Stimulated activated CD8-positive, alpha-beta memory T cell treated with anti-CD3 and anti-CD28 coated beads, Interleukin-4, amount 100 ng/mL, for 4 hours (primary cell): ENCODE measurements at places on chromosomes 11 and 22.

DNA sequence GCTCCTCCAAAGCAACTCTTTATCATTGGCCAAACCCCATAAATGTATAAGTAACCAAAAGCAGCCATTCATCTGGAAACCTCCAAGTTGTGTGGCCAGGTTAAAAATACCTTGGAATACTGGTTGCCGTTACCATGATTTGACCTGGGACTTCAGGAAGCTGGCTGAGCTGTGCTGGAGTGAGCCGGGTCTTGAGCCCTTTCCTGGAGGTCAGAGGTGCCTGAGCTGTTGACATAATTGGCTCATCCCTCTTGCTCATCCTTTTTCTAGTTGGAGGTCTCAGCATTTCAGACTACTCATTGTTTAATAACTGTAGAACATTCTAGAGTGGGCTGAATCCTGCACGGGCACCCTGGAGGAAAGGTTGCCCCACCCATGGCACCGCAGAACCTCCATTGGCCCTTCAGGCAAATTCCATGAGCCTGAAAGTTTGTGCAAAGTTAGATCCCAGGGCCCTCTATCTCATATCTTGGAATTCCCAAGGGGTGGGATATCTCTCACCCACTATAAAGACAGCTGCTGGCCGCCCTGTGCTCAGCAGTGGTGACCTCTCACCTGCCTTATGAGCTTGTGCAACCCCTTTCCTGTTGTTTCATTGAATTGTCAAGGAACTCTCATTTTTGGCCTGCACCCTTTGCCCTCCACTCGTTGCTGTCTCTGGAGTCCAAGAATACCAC is 77.0 kb downstream of the C22orf31 start:
- DNase-seq = no peak

GRCh38 chr11:102518296-102519094 is 12.1 kb downstream of the MMP7 start:
- no peak for DNase-seq

GRCh38 chr11:7595951-7596350 is 77.3 kb downstream of the CYB5R2 start:
- no peak for DNase-seq

- DNase-seq = no peak
Observed at GRCh38 chr11:26688701-26689100, 33.2 kb downstream of the SLC5A12 start.

GRCh38 chr22:36153501-36154422 is 6.8 kb downstream of the APOL3 start:
- DNase-seq = no peak

DNA sequence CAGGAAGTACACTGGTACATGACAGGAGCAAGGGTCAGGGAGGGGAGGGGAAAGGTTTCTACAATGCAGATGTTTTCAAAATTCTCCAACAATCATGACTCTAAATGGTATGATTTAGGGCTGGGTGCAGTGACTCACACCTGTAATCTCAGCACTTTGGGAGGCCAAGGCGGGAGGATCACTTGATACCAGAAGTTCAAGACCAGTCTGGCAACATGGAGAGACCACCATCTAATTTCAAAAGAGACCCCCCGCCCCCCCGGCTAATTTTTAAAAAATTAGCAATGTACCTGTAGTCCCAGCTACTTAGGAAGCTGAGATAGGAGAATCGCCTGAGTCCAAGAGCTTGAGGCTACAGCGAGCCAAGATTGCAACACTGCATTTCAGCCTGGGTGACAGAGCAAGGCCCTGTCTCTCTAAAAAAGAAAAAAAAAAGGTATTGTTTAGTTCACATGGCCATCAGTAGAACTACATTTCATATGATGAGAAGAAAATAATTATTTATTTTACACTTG is 15.9 kb upstream of the OLFML1 start:
- DNase-seq = no peak

DNA sequence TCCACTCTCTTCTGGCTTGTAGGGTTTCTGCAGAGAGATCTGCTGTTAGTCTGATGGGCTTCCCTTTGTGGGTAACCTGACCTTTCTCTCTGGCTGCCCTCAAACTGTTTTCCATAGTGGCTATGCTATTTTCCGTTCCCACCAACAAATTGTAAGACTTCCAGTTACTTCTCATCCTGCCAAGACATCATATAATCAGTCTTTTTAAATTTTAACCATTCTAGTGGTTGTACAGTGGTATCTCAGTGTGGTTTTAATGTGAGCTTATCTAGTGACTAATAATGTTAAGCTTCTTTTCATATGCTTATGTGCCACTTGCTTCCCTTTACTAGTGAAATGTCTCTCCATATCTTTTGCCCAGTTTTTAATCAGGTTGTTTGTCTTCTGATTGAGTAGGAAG is 13.6 kb upstream of the TRIM29 start:
- no peak for DNase-seq

DNA sequence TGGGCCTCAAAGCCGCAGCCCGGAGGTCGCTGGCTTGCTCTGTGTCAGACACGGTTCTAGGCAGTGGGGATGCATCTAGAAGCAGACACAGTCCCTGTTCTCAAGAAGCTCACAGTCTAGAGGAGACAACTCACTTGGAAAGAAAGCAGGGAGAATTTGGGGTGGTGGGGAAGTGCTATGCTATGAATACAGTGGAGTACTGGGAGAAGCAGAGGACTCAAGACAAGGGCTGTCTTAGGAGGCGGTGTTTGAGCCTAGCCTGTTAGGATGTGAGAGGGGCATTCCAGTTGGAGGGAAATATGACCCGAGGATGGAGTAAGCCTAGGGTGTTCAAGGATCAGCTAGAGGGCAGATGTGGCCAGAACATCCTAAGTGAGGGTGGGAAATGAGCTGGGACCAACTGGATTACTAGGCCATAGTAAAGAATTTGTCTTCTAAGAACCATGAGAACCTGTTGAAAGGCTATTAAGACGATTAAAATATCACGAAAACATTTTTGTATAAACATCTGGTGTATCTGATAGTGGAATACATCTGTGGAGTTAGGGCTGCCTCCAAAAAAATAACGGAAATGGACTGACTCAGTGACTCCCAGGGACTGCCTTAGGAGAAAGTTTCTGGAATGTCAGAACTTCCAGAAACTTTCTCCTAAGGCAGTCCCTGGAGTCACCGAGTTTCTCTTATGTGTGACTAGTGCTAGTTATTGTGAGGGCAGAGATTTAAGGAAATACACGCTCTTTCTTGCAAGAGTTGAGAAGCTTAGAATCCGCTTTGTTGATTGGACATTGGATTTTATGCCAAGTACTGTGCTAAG is 1.1 kb upstream of the PITPNB start:
- DNase-seq = no peak

DNA sequence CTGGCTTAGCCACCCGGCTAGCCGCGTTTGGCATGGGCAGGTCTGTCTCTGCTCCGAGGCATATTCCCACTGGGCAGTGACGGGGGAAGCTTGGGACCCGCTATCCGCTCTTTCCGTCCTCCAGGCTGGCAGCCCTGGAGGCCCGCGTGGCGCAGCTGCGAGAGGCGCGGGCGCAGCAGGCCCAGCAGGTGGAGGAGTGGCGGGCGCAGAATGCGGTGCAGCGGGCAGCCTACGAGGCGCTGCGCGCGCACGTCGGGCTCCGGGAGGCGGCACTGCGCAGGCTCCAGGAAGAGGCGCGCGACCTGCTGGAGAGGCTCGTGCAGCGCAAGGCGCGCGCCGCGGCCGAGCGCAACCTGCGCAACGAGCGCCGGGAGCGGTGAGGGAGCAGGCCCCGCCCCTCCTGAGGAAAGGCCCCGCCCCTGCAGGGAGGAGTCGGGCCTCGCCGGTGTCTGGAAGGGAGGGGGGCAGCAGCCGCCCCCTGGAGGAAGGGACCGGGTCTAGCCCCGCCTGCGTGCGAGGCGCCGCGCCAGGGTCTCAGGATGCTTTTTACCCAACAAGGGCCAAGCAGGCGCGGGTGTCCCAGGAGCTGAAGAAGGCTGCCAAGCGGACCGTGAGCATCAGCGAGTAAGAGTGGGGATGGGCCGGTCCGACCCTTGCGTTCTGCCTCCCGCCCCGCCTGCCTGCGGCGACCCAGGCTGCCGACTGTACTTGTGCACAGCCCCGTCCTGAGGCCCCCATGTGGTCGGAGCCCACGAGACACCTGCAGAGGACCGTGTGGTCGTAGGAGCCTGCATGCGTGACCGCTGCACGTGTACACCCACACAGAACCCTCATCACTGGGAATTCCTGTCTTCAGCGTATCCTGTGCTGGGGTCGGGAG is 7.9 kb downstream of the ATG16L2 start:
- DNase-seq = peak; percentile 33

DNA sequence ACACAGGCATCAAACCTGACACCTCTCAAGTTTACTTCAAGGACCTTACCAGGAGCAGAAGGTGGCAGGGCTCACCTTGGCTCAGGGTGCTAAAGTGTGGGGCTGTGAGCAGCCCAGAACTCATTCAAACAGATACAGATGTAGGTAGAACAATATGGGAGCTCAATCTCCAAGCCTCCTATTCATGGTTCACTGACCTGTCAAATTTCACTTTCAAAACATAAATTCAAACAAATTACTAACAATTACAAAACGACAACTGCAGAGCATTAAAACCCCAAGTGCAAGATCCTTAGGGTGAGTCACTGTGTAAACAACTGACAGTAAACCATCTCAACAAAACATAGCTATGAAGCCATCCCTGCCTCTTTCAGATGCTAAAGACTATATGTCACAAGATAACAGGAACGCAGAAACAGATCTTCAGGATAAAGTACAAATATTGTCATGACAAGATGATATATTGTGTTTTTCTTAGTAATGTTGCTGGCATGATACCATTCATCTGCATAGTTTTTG is 303.5 kb upstream of the ANO3 start:
- no peak for DNase-seq

DNA sequence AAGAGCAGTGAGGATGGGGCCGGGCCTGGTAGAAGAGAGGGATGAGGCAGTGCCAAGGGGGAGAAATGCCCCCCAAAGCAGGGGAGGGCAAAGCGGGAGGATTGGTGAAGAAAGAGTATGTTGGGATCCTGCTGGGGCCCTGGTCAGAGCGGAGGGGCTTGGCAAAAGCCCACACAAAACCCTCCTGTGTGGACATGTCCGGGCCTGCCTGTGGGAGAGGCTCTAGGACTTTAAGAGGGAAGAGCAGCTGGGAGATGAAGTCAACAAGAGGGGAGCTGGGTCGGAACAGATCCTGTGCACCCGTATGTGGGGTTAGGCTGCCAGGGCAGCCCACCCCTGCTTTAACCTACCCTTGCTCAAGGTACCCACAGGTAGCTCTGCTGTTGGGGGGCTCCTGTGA is 25.8 kb downstream of the ART5 start:
- no peak for DNase-seq

DNA sequence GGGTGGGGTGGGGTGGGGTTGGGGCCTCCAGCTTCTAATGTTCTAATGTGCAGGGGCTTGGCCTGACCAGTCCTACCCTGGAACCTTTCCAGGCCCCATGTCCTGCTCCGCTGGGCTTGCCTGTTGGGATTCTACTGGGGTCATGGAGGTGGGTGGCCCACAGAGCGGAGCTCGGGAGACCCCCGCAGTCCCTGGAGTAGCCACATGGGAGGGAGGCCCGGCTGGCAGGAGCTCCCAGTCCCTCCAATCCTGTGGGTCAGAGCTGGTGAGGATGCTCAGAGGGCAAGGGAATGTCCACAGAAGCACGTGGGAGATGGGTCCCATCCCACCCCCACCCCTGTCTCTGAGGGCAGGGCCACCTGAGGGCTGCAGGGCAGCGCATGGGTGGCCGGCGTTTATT is 2.9 kb downstream of the SEPTIN5 start:
- DNase-seq = no peak

DNA sequence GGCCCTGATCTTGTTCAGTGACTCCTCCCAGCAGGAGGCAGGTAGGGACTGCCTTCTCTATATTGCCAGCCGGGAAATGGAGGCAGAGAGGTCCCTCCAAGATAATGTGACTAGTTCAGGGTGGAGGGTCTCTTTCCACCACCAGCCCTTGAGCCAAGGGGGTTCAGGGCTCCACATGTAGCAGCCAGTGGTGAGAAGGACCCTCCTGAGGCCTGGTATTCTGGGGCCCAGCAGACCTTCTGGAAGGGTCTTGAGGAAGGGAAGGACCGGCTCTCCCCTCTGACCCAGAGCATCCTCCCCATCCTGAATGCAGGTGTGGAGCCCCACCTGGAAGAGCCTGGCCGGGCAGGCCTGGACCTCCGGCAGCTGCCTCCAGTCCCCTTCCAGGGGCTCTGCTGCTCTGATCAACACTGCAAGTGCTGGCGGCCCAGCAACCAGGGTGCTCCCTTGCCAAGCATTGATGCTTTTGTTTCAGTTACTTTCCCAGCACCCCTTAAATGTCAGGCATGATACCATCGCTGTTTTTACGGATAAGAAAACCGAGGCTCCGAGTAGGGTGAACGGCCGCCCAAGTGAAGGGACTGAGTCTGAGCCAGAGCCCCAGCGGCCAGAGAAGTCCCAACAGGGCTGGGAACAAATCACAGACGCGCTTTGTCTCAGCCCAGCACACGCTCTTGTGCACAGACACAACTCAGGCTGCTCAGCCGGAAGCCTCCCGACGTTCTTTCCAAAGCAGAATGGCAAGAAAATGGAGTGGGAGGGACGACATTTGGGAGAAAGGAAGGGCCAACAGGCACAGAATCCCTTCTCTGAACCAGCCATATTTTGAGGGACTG is 38.8 kb downstream of the DKK3 start:
- no peak for DNase-seq

DNA sequence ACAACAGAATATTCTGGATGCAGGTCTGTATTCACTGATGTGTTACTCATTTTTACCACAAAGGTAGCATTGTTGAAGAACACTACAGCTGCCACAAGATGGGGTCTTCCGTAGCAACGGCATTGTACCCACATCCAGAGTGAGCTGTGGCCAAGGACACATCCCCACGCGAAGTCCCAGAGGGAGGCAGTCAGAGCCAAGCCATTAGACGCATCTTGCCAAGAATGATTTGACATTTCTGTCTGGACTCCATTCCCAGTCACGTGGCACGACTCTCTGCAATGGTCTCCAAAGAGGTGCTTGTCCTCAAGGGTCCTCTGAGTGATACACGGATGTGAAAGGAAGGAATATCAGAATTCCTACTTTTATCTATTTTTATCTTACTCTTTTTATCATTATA is 15.5 kb downstream of the OPCML start:
- no peak for DNase-seq

DNA sequence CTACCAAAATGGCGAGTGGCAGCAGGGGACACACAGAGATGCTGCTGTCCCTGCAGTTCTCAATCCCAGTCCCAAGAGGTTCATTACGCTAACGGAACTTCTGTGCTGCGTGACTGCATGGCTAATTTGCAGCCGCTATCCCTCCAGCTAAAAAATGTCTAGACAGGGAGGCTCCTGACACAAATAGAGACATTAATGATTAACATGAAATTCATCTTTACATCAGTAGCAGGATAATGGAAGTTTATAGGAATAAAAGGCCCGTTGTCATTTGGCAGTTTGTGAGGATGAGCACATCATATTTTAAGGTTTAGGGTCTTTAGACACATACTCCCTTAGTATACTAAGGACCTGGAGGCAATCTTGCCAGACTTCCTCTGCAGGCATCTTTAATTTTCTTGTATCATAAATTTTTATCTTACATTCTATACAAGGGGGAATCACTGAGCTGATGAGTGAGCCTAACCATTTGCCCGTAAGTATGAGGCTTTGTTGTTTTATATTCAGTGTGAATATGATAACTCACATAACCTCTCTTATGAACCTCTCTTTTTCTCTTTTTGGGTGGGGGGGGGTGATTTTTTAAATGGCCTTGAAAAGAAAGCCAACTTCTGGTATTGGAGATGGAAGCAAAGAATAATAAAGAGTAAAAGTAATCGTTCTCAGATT is 99.8 kb upstream of the OR9G4 start:
- no peak for DNase-seq
